ENCODE measurements at places on chromosomes 12 and 14.

DNA sequence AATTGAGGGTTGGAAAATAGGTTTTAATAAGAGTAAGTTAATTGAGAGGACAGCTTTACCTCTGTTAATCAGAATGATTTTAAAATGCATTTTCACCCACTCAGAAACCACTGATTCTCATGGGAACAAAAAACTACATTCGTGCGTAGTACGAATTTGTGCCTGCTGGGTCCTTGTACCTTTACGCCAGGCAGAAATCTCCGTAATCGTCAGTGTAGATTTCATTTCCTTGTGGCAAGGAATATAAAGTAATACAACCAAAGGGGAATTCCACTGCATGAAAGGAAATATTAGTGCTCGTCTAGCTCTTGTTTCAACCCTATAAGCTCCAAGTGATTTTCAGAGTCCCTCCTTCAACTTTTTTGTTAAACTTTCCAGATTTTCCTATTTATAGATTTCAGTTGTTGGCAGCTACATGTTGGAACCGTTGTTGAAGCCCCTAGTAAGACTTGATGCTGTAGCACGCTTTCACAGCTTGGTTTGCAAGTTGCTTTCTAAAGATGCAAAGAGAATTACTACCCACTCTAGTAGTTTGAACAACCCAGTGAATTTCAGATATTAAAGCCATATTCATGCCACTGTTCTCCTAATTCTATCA, 90.6 kb downstream of the ETV6 start:
- no peak for DNase-seq

GRCh38 chr12:58167622-58168021, 226.3 kb downstream of the ATP23 start:
- DNase-seq: no peak

DNA sequence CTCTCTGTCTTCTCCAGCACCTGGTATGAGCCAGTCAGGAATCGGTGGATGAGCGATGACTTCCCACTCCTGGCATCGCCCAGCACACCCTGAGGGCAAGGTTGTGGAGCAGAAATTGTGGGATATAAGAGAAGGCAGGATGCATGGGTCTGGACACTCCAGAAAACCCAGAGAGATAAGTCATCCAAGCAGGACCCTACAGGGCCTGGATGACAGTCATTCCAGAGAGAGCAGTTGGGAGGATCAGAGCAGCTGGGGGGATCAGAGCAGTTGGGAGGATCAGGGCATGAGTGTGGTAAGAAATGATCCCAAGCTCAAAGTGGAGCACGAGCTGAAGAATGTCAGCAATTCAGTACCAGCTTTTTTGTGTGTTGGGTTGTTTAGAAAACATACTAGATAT, 4.0 kb downstream of the AGAP2 start:
- no peak for DNase-seq

DNA sequence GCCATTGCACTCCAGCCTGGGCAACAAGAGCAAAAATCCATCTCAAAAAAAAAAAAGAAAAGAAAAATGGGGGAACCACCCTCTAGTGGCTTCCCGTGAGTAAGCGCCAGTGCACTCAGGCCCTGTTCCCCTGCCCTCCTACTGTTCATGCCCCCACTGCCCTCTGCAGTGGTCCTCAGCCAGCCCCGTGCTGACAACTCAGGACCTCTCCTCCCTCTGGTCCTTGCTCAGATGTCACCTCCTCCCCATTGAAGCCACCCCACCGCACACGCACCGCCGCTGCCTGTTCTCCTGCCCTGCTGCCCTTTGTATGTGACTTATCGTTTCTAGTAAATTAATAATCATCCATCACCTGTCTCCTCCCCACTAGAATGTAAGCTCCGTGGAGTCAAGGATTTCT, 58.8 kb upstream of the DYNC1H1 start:
- no peak for DNase-seq

- no peak for DNase-seq
Observed at GRCh38 chr12:95533985-95534384, 17.3 kb downstream of the USP44 start.

DNA sequence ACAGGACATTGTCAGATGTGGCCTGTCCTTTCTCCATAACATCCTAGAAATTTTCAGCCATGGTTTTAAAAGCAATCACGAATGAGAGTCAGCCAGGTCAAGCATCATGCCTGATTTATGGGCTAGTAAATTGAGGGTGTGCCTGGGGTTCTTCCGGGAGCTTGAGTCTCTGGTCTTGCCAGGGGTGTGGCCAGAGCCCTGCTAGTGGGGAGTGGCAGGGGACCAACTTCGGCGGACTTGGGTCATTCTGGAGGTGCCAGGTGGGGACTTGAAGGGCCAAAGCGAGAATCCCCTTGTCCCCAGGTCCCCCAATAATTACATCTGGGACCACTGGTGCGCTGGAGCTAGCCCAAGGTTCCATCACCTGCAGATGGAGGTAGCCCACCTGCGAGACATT, 5.7 kb downstream of the OTUB2 start:
- DNase-seq: no peak

- no peak for DNase-seq
Observed at GRCh38 chr14:32536175-32536574, 207.1 kb downstream of the AKAP6 start.

DNA sequence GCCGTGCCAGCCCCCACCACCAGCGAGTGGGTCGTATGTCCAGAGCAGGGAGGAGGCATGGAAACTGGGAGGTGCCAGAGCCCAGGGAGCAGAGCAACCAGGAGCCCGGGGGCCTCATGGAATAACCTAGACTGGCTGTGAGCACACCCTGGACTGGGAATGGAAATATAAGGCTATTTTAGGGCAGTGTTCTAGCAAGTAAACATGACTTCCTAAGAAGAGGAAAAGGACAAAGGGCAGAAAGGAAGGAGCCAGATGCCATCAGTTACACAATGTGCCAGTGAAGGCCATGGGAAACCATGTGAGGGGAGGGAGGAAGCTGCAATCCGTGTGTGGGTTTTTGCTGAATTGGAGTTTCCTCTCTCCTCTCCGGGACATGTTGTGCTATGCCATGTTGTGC, 18.7 kb upstream of the CPM start:
- no peak for DNase-seq

DNA sequence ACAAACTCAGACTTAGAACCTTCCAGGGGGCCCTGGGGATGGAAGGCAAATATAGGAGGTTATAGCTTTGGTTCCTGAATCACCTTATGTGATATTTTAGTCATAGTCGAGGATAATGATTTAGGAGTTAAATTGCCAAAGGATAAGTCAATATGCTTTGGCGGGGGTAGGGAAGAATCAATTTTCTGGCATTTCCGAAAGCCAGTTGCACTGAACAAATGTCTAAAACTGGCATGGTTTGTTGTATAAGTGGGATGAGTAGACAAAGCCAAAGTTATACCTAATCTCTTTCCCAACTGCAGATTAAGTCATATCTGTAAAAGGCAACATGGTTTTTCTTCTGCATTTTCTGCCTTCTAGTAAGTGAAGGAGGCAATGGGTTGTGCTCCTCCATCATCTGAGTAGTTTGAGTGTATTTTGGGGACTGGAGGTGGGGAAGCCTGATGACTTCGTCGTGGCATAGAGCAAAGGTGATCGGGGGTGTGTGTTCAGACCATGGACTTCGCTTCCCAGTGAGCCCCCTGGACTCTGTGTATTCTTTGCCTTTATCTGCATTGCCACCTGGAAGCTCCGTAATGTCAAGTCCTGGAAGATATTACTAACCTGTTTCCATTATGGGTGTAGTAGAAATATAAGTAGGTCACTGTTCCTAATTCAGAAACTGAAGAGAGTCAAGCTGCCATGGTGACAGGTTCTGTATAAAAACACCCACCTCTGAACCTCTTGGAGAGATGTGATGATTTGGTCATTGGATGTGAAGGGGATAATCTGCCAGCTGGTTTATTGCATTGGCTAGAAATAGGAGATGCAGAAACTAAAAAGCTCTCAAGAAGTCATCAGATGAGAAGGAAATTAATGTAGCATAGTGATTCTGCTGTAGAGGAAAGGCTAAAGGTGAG, 24.5 kb downstream of the PPFIBP1 start:
- DNase-seq: no peak

GRCh38 chr14:91280129-91280528, 35.6 kb upstream of the GPR68 start:
- DNase-seq: no peak

DNA sequence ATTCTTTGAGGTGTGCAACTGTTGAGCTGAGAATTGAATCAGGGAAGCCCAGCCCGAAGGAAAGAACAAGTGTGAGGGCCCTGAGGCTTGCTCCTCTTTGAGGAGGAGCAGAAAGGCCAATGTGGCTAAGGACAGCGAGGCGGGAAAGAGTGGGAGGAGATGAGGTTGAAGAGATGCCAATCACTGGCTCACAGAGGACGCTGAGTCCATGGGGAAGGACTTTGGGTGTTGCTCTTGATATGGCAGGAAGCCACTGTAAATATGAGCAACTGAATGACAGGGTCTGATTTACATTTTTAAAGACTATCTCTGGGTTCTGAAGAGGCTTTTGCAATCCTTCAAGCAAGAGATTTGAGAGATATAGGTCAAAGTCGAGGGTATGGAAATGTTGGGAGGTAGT, 3.3 kb upstream of the APPL2 start:
- no peak for DNase-seq

DNA sequence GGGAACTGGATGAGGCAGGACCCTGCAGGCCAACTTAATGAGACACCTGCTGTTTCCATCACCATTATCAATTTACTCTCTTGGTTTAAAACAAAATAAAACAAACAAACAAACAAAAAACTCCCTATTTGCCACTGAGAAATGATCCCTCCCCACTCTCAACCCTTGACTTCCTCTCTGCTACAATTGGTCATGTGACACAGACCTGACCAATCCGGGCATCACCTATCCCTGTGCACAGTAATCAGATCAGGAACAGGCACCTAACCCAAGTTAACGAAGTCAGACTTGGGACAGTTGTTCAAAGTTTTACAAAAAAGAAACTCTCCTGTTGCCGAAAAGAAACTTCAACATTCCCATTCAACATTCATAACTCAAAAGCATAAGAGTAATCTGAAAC, 58.4 kb downstream of the NELL2 start:
- DNase-seq: no peak

DNA sequence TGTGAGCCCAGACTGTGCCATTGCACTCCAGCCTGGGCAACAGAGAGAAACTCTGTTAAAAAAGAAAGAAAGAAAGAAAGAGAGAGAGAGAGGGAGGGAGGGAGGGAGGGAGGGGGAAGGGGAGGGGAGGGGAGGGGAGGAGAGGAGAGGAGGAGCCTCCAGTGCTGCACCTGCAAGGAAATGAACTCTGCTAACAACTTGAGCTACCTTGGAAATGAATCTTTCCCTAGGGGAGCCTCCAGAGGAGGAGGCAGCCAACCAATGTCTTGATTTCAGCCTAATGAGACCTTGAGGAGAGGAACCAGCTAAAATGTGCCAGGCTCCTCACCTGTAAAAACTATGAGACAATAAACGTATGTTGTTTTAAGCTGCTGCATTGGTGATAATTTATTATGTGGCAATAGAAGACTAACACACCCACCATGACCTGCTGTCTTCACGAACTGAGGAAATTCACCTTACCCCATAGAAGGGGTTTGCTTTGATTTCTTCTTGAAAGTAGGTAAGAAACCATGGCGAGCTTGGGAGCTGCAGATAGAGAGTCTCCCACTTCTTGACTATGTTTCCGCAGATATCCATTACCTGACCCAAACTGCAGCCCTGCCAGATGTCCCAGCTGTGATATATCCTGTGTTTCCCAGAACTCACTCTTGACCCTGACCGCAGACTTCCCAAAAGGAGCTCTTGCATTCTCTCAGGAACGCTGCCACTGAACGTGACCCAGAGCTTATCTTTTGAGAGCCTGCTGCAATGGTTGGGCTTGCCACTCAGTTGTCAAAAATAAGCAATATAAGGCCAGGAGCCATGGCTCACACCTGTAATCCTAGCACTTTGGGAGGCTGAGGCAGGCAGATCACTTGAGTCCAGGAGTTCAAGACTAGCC, 31.5 kb upstream of the TMPO start:
- DNase-seq: no peak

DNA sequence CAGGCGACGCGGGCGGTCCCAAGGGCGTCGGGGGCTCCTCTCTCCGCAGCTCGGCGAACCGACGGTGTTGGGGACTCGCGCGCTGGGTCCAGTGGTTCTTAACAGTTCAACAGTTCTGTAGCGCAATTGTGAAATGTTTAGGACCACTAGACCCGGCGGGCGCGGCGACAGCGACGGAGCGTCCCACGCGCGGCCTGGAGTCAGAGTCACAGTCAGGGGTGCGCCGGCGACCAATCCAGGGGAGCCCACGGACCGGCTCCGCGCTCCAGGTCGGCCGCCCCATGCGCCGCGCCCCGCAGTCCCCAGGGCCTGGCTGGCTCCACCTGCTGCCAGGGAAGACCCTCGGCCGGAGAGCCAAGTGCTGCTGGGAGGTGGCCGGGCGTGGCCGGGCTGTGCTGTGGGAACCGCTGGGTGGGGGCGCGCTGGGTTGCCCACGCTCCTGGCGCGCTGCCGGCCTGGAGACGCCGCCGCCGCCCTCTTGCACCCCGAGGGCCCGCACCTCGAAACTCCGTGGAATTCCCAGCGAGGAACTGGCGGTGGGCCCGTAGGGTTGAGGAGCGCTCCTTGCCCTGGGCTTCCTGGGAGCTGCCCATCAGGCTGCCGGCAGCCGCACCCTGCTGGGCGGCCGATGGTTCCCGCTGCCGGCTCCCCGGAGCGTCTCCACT, 20.9 kb upstream of the KIF26A start:
- no peak for DNase-seq

DNA sequence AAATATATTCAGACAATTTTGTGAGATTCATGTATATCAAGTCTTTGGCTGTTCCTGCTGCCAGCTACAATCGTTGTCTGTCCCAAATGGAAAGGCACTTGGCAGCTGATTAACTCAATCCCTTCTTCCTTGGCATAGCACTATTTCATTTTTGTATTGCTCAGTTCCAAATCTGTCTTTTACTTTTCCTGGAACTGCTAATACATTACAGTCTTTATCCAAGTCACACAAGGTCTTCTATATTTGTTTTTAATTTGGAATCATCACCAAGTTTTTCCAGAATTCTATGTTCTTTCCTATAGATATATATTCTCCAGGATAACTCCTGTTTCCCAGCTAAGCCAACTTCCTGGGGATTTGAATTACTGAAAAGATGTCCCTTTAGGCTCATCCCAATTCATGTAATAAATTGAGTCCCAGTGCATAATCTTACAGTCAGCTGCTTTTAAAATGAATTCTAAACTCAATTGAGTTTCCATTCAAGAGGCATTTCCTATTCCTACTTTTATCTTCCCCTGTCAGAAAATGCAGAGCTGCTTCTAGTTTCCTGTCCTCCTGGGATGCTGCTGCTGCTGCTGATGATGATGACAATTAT, 45.9 kb downstream of the DYRK2 start:
- no peak for DNase-seq

GRCh38 chr12:75964150-75964549, 67.4 kb downstream of the PHLDA1 start:
- no peak for DNase-seq

DNA sequence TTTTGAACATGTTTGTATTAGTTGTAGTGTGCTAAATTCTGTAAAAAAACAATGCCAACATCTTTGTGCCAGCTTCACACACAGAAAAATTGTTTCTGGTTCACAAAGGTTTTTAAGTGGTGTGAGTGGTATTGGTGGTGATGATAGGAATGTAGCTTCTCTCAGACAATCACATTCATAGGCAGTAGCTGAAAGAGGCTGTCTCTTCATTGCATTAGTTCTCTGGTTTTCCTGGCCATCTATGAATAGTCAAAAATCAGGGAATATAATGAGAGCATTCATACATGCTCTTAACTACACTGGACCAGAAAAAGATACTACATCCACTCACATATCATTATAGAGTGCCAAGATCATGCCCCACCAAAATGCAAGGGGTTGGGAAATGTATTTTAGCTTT, 433.5 kb downstream of the FLRT2 start:
- no peak for DNase-seq
